ENCODE measurements at places on chromosomes 12 and 14. TPM values are rescaled to one million over a fixed set of nuclear protein-coding genes. Genes with fewer than 3 reads are reported as not detected.
A peak's percentile ranks its signal among the peaks of the same experiment; 100 is the strongest.

DNA sequence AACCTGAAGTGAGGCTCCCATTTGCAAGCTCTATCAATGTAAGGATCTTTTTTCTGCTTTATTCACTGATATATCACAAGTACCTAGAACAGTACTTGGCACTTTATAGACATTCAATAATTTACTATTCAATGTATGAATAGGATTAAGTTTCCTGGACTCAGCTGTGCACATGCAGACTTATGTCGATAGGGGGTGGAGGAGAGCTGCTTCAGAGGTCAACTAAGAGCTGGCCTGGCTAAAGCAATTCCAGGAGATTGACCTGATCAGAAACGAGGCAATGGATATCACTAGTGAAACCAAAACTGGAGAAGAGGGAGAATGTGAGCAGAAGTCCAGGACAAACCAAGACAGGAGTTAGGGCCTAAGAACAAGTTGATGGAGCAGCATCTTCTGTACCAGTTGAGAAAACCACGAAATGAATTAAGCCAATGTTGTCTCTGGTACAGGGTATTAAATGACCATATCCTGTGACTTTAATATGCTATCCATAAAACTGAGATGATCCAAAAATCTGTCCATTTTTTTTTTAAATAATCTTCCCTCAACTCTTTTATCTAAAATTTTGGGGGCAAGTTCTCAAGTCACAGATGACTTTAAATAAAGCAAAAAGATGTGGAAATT lies 169.2 kb downstream of the PIK3C2G start:
- DNase-seq = no peak

DNA sequence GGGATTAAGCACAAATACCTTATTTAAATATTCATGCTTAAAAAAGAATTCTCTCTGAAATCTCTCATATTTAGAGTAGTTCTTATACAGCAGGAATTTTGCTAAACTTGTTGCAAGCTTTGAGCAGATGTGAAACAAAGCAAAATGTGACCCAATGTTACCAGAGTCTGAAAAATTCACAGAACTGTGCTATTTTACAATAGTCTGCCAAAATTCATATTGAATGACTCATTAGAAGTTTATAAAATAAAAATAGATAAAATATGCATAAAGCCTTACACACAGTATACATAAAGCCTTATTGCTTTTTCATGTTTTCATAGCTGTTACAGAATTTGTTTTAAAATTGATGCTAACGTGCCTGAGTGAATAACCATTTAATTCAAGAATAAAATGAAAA lies 17.8 kb upstream of the RHOJ start:
- DNase-seq = no peak

DNA sequence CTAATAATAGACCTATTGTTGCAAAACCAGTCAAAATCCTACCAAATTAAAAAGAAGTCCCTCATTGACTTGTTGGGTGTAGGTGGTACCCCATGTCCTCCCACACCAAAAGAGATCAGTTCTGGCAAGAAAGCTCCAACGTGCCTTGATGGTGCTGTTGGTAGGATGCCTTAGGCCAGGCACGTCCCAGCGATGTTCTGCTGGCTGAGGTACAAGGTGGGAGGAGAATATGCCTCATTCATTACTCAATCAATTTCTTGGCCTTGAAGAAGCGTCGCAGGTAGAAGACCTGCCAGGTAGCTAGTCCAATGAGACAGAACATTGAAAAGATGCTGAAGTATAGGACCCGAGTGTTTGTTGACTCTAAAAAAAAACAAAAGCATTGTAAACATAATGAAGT lies 7.8 kb upstream of the NEK9 start:
- no peak for DNase-seq

DNA sequence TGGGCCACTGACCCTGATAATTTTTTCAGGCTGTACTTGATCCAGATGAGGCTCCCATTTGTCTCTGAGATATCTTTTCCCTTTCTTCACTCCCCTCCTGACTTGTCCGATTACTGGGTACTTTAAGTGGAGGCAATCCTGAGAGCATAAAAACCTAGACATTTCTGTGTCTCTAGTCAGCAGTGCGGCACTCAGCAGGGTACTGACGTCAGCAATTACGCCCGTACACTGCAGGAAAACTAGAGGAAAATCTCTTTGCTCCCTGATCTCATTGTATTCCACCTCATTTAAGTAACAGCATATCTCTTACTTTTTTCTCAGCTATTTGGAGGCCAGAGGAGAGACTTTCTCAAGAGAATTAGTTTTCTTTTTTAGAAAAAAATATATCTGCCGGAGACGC lies 315.5 kb upstream of the OR4E1 start:
- DNase-seq = no peak

DNA sequence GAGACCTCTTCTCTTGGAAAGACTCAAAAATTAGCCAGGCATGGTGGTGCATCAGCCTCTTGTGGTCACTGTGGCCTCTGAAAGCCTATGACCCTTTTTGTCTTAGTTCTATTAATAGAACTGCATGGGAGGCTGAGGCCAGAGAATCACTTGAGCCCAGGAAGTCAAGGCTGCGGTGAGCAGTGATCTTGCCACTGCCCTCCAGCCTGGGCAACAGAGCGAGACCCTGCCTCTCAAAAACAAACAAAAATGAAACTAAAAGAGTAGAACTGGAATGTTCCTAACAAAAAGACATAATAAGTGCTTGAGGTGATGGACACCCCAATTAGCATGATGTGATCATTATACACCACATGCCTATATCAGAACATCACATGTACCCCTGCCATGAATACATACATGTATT lies 197.0 kb upstream of the EEA1 start:
- no peak for DNase-seq

- DNase-seq = no peak
Observed at GRCh38 chr14:86912709-86913108, 1080.3 kb downstream of the GALC start.

DNA sequence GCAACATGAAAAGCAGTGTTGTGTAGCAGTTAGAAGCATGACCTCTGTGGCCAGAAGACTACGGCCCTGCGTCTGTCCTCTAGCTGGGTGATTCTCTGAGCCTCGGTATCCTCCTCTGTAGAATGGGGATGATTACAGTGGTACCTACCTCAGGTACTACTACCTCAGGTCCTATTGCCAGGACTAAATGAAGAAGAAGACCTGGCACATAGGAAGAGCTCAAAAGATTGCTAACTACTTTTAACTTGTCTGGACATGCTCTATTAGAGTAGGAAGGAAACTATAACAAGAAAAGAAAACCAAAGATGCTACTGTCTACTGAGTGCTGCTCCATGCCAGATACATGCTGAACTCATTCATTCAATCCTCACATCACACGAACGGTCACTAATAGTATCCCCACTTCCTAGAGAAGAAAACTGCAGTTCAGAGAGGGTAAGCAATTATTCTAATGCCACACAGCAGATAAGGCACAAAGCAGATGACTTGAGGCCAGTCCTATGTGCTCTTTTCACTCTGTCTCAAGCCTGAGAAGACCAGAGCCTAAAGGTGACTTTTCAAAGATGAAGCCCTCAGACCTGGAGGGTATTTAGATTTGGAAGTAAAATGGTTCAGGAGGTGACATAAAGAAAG lies 108.1 kb upstream of the HIF1A start:
- no peak for DNase-seq

GRCh38 chr14:61891170-61891569 lies 128.9 kb downstream of the SNAPC1 start:
- no peak for DNase-seq

- DNase-seq = peak; percentile 53
Observed at GRCh38 chr14:63896278-63896720, 43.5 kb downstream of the SYNE2 start.

- DNase-seq = no peak
Observed at GRCh38 chr14:99986396-99986795, 78.8 kb upstream of the EVL start.

- no peak for DNase-seq
Observed at GRCh38 chr14:38103542-38104225, 104.0 kb upstream of the SSTR1 start.

DNA sequence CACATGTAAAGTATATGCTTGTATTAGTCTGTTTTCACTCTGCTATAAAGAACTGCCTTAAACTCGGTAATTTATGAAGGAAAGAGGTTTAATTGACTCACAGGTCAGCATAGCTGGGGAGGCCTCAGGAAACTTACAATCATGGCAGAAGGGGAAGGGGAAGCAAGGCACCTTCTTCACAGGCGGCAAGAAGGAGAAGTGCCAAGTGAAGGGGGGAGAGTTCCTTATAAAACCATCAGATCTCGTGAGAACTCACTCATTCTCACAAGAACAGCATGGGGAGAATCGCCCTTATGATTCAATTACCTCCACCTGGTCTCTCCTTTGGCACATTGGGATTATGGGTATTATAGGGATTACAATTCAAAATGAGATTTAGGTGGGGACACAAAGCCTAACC lies 229.5 kb upstream of the PLXNC1 start:
- DNase-seq = no peak

GRCh38 chr12:89319606-89320005 lies 32.7 kb downstream of the DUSP6 start:
- DNase-seq = no peak

- no peak for DNase-seq
Observed at GRCh38 chr12:32226768-32227167, 120.1 kb downstream of the BICD1 start.

GRCh38 chr12:132711080-132711843 lies 620 bp downstream of the PGAM5 start:
- DNase-seq = no peak

- DNase-seq = no peak
Observed at GRCh38 chr14:94906991-94907587, 137.2 kb upstream of the GSC start.

GRCh38 chr12:53504004-53504920 lies 3.0 kb downstream of the NPFF start:
- no peak for DNase-seq

GRCh38 chr14:104657101-104657524 lies 32.3 kb upstream of the INF2 start:
- no peak for DNase-seq

DNA sequence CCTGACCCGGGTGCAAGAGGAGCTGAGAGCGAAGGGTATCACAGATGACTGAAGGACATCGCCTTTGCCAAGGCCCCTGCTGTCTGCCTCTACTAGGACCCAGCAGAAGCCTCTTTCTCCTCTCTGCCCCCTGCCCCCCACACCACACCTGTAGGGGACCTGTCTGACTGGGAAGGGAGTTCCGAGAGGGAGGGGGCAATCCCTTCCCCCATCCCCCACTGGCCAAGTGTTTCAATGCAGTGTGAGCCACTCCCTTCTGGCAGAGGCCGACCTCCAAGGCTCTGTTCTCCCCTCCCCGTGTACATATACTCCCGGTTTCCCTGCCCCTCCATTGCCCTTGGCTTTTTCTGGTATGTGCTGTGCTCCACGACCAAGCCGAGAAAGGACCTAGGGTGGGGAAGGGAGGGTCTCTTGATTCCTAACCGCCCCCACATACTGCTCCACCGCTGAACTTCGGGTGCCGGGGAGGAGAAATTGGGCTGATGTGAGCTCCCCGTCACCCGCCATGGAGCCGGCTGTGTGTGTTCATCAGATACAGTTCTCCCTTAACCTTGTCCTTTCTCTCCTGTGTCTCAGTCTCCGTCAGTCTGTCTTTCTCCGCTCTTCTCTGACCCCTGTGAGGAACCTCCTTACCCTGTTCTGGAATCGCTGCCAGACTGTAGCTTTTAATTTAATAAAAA lies 2.0 kb upstream of the ARHGEF25 start:
- no peak for DNase-seq

DNA sequence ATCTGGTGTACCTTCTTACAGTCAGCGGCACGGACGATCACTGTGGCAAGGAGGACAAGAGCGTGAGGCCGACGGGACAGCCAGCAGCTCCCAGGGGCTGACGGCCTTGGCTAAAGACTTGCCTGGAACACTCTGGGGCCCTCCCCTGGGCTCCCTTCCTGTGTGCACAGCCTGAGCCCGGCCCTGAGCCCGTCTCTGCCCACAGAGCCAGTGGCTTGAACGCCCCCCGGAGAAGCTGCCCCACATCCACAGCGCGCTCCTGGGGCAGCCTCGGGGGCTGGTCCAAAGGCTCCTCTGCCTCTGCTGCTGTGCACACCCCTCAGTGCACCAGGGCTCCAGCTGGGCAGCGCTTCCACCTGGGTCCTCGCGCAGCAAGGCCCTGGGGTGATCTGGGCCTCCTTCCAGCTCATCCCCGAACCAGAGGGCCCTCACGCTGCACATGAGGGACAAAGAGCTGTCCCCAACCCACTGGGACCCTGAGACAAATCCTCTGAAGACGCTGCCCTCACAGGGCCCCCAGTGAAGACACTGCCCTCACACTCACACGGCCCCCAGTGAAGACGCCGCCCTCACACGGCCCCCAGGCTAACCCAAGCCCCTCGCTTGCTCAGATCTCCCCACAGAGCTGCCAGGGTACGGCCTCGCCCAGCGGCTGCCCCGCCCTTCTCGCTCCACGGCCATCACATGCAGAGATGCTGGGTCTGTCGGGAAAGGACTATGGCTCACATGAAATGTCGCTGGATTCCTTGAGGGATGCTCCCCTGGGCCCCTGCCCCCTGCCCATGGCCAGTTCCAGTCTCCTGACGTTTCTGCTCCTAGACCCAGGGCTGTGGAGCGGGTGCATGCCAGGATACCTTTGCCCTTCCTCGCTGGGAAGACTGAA lies 22.2 kb downstream of the AMN start:
- DNase-seq = no peak

DNA sequence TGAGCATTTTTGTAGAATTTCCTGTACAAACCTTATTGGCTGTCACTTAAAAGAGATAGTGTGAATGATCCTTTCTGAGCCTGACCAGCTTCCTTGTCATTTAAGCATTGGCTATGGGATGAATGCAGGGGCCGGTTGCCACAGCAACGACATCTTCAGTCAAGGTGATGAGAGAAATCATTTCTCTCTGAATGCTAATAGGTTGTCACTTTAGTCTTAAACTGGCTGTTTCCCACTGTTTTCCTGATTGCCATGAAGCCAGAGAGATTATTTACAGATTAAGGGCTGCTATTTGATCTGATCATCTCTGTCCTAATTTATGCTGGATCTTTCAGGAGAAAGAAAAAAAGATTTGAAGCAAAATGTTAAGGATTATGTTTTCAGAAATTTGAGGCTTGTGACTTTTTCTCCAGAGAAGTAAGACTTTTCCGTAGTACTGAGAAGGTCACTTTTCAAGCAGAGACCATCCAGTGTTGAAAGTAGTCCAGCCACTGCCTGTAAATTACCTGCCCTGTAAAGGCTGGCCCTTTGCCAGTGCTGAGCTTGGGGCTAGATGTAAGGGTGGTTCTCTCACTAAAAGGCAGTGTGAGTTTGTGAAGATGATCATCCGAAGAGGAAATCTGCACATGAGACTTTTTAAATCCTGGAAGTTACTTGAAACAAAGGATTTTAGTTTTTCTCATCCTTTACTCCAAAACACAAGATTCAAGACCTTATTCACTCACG lies 235.6 kb downstream of the DACT1 start:
- DNase-seq = no peak

Gene ENDOU
- 0.41 TPM for polyA plus RNA-seq

Gene BCL2L2
- 40.1 TPM for polyA plus RNA-seq

Gene CLEC4A
- polyA plus RNA-seq = 1.9 TPM

Gene ADAM20
- polyA plus RNA-seq = 0.10 TPM

Gene LBHD2
- not detected for polyA plus RNA-seq

Gene FIGNL2
- polyA plus RNA-seq = 4.5 TPM

Gene ACSS3
- 20.7 TPM for polyA plus RNA-seq

Gene CLEC4E
- polyA plus RNA-seq = 3.2 TPM

Gene RPL6
- 2,275 TPM for polyA plus RNA-seq

Gene ANKS1B
- 3.7 TPM for polyA plus RNA-seq

Gene PRKAB1
- polyA plus RNA-seq = 71.7 TPM

All from right renal pelvis (tissue), 4 donors.